ENCODE measurements at places on chromosomes 12 and 14.

DNA sequence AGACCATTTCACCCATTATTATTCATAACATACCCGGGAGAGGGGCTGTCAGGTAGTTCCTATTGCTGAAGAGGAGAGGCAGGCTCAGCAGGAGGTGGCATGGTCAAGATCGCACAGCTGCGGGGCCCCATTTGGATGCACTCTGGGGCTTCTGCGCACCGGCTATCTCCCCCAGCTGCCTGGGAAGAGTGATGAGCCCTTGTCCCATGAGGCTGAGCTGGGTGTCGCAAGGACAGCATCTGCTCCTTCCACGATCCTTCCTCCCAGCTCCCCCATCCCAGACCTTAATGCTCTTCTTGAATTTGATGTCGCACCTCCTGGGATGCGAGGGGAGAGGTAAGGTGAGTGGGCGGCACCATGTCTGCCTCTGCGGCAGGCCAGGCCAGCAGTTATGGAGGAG, 62.6 kb downstream of the SLC24A4 start:
- no peak for DNase-seq

GRCh38 chr14:69637503-69638031, 26.2 kb downstream of the SUSD6 start:
- no peak for DNase-seq

- no peak for DNase-seq
Observed at GRCh38 chr12:13940335-13940865, 41.0 kb downstream of the GRIN2B start.

GRCh38 chr12:127964717-127965116, 302.3 kb upstream of the TMEM132C start:
- DNase-seq, result no peak

DNA sequence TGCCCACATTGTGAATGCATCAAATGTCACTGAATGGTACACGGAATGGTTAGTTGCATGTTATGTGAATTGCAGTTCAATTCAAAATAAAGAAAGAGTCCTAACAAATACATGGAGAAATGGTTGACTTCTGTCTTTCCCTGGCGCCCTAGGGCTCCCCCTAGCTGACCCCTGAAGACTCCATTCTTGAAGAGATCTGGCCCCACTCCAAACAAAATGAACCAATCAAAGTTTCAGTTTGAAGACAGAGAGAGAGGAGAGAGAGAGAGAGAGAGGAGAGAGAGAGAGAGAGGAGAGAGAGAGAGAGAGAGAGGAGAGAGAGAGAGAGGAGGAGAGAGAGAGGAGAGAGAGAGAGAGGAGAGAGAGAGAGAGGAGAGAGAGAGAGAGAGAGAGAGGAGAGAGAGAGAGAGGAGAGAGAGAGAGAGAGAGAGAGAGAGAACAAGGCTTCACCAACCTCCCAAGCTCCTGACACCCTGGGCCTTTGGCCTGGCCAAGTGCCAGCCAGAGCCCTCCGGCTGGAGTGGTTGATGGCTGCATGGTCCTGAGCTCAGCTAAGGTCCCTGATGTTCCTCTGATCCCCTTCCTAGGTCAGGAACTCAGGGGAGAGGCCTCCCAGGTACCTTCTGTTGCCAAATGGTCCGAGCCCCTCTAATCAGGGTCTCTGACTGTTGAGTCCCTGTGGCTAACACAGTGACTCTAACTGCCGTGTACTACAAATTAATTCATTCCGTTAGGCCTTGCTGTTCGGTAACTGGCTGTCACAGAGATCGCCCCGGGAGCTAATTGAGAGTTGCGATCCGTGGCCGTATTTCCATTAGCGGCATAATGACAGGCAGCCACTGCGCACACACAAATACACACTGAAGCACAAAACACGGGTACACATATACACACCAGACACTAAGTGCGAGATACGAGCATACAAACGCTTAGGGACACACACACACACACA, 188.8 kb downstream of the ESRRB start:
- DNase-seq, result peak; percentile 17

GRCh38 chr12:49777800-49778748, 36.7 kb downstream of the TMBIM6 start:
- DNase-seq, result no peak

DNA sequence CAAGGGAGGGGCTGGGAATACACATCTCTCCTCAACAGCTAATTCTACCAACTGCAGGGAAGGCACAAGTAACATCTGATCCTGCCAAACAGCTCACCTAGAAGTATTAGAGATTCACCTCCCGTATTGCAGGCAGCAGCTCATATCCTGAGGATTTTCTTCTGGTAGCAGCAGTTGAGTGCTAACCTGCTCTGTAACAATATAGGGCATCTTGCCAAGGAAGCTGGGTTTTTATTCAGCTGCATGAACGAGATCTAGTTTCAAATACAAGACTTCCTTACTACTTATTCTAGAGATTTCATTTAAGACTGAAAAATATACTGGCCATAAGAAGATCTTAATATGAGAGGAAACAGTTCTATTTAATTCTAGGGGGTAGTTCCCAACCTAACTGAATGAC, 261.4 kb upstream of the USP15 start:
- no peak for DNase-seq

DNA sequence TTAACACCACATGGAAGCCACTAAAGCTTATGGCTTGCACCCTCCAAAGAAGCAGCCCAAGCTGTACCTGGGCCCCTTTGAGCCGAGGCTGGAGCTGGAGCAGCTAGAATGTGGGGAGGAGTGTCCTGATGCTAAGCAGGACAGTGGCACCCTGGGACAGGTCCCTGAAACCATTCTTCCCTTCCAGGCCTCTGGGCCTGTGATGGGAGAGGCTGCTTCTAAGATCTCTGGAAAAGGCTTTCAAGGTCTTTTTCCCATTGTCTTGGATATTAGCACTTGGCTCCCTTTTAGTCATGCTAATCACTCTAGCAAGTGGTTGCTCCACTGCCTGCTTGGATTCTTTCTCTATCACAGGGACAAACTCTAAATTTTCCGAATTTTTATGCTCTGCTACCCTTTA, 40.9 kb downstream of the OSBPL8 start:
- no peak for DNase-seq

GRCh38 chr12:45034861-45035265, 16.0 kb downstream of the DBX2 start:
- no peak for DNase-seq

GRCh38 chr14:68501171-68501570, 291.7 kb downstream of the ZFP36L1 start:
- DNase-seq, result no peak

DNA sequence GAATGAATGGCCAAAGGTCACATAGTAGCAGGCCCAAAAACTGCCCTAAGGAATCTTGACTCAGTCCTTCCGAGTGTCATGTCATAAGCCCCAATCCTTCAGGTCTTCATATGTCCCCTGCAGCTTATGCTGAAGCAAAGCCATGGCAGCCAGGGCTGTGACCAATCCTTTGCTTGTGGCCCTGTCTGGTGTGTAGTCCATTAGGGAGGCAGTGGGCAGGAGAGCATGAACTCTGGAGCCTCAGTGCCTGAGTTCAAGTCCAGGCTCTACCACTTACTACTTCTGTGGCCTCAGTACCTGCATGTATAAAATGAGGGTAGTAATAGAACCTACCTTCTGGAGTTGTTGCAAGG, 20.3 kb downstream of the PLEKHG3 start:
- DNase-seq, result no peak

DNA sequence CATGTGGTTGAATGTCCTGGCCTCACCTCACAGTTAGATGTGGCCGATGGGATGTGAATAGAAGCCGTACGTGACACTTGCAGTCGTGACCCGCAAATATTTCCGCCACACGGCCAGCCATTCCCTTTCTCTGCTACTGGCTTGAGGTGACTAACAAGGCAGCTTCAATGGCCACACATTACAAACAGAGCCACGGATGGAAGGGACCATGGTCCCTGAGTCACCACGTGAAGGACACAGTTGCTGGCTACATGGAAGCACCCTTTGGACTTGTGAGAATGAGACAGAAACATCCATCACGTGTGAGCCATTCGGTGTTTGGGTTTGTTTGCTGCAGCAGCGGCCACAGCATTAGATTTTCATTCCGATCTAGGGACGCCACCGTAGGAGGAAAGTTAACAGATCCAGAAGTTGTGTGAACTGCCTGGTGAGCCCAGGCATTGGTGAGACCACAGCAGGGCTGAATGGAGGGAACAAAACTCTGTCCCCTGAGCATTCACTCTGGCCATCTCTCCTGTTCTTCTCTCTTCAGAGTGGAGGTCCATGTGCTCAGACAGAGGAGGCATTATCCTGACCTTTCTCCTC, 33.5 kb upstream of the ADGRD1 start:
- DNase-seq, result no peak

DNA sequence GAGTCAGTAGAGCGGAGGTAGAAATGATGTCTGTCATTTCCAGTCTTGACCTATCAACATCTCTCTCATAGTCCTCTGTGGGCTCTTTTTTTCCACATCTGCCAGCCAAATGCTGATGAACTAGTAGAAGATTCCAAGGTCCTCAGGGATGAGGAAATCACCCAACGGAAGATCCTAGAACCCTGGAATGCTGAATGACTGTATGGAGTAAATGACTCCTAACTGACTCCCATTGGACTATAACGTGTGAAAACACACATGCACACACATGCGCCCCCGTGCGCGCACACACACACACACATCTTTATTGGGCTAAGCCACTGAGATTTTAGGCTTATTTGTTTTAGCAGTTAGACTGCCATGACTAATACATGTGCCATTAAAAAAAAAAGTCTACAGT, 159.2 kb downstream of the MYRFL start:
- DNase-seq, result no peak

DNA sequence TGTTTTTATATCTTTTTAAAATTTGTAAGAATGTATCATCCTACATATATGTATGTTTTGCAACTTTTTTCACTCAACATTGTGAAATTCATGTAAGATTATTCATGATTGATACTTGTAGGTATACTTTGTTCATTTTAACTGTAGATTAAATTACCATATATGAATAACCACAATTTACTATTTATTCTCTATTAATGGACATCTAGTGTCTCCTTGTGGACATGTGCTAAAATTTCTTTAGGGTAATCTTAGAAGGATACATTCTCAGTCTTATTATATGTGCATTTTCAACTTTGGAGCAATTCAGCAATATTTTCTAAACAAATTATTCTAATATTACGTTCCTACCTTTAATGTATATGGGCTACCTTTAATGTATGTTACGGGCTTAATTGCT, 192.4 kb downstream of the FUT8 start:
- no peak for DNase-seq

- DNase-seq, result no peak
Observed at GRCh38 chr14:81298122-81298521, 77.4 kb upstream of the GTF2A1 start.

DNA sequence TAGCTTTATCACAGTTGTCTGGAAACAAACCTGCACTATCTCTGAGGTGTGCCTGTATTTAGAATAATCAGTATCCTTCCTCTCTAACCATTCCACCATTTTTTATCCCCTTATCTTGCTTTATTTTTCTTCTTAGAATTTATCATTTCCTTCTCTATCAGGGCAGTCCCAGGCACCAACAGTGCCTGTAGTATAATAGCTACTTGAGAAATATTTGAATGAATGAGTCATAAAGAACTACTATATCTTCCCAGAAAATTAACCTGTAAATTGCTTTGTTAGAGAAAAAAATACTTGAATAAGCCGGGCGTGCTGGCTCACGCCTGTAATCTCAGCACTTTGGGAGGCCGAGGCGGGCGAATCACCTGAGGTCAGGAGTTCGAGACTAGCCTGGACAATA, 21.2 kb upstream of the FOXJ2 start:
- DNase-seq, result no peak

DNA sequence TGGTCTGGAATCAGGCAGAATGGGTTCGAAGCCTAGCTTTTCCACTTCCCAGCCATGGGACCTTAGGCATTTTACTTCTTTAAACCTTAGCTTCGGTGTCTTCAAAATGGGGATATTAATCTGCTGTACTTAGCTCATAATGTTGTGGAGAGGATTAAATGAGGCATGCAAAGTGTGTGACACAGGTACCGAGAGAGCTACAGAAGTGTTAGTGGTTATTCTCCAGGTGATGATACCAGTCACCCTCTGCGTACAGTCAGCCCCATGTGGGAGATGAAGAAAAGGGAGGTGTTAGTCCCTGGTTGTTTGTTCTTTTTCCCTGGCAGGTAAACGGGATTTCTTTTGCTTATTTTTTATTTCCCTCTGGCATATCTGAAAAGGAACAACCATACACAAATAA, 212.1 kb downstream of the PHLDA1 start:
- no peak for DNase-seq

GRCh38 chr14:103084021-103084919, at the start of gene LBHD2:
TSS of gene LBHD2 (plus strand) at chr14:103084210. CDS start at chr14:103086013, 1,803 bp downstream.
- no peak for DNase-seq

DNA sequence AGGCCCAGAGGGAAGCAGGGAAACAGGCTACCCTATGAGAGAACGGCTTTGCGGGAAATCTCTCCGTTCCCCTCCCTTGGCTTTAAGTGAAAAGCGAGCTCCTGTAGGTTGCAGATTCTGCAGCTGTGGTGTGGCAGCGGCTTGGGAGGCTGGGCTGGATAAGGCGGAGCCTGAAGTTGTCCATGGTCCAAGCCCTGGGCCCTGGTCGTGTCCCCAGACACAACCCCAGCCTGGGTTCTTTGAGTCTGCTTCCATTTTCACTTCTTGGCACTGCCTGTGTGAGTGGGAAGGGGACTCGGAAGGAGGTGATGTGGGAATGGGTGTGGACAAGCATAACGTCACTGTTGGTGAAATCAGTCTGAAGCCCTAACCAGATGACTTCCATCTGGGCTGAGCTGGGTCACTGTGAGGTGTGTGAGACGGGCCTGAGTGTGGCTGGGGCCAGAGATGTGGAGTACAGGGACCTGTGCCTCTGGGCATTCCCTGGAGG, 43.0 kb upstream of the CTDSP2 start:
- no peak for DNase-seq

- DNase-seq, result no peak
Observed at GRCh38 chr14:103516426-103517173, 6.0 kb downstream of the CKB start.

- DNase-seq, result no peak
Observed at GRCh38 chr12:704516-705242, 41.4 kb upstream of the NINJ2 start.

DNA sequence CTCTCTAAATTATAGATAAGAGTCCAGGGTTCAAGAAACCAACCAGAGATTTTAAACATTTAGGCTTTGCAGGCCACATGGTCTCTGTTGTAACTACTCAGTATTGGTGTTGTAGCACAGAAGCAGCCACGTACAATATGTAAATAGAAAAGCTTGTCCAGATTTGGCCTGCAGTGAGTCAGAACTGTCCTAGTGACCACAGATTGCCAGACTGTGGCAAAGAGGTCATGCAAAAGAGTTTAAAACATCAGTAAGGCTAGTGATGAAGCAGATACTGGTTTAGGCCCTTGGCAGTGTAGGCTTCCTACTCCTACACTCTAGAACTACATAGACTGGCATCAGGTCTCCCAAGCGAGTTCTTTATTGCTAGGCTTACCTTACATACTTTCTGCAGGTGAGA, 117.6 kb upstream of the GARIN6 start:
- DNase-seq, result no peak

All from spinal cord (tissue), 10 donors.